HepG2 (cell line): ENCODE measurements at places on chromosomes 2 and 18.
A peak's percentile ranks its signal among the peaks of the same experiment; 100 is the strongest.

DNA sequence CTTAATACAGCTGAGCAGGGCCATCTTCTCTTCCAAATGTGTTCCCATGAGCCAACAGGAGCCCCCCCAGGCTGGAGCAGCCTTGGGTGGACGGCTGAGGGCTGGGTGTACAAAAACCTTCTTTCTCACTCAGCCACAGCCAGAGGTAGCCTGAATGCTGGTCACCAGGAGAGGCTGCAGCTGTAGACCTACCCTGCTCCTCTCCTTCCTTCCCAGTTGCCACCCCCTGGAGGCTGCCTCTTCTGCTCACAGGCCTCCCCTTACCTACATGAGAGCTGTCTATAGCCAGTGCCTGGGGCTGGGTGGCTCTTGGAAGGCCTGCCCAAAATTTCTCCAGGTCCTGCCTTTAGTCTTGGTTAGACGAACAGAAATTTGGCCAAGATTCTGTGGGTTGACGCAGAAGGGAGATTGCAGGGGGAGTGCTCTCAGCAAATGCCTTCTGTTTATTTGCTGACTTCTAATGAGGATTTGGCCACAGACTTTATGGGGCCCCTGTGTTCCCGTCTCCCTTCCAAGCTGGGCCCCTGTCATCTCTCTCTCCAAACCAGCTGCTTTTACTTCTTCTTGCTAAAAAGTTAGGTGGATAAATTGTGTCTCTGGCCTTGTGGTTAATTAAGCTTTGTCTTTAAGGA is 18.3 kb downstream of the CELF4 start:
- DNase-seq = no peak

DNA sequence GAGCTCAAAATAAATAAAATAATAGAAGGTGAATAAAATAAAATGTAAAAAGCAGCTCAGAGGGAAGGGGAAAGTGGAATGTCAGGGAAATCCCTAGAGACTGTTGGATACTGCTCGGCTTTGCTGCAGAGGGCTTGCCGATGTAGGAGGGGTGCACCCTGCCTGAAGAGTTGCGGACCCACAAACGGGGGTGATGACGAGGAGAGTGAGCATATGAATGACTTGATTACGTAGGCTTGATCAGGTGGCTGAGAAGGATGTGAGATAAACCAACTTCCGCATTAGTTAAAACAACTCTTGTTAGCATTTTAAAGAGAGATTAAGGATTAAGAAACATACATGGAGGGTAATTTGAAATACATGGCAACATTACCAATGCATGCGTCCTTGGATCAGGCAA is 21.0 kb upstream of the TMEM237 start:
- no peak for DNase-seq

GRCh38 chr2:113966171-113966570 is 76.3 kb downstream of the ACTR3 start:
- no peak for DNase-seq

GRCh38 chr18:24491927-24492834 is 31.7 kb downstream of the HRH4 start:
- DNase-seq = no peak

- peak; percentile 62 for DNase-seq
These were observed 52.2 kb upstream of the KCNH7 start for GRCh38 chr2:162890690-162891311.

- DNase-seq = no peak
These were observed 19.2 kb upstream of the GPR35 start for GRCh38 chr2:240605867-240606743.
